ENCODE measurements at places on chromosomes 5 and 9.

- DNase-seq, result no peak
Measured at GRCh38 chr5:155406815-155407214, 393.3 kb downstream of the KIF4B start.

GRCh38 chr5:38913714-38914113, 67.9 kb downstream of the OSMR start:
- no peak for DNase-seq

GRCh38 chr5:143262393-143263174, 140.9 kb downstream of the NR3C1 start:
- no peak for DNase-seq

- no peak for DNase-seq
Measured at GRCh38 chr5:110159202-110159601, 469.5 kb downstream of the MAN2A1 start.

DNA sequence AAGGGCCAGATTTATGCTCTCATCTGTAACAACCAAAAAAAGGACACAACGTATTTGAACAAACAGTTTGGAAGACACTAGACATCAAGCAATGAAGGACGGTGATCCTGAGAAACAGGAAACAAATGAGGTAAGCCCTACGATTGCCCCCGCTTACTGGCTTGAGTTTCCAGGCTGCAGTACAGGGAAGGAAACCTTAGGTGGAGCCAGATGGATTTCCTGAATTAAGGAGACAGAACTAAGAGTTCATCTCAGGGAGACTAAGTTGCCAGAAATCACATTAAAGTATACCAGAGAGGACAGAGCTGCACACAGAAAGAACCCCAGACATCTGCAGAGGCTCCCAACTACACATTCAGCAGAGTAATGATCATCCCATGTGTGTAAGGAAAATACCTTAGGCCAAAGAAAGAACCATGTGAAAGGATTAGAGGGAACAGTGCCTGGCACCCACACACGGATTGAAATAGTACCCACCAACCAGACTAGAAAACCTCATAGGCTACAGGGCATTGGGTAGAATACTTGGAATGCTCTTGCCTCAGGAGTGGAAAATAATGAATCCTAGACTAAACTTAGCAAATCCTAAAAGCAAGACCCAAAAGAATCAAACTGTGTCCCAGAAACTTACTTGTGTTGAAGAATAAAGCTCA, 99.3 kb upstream of the NIPBL start:
- DNase-seq, result no peak

DNA sequence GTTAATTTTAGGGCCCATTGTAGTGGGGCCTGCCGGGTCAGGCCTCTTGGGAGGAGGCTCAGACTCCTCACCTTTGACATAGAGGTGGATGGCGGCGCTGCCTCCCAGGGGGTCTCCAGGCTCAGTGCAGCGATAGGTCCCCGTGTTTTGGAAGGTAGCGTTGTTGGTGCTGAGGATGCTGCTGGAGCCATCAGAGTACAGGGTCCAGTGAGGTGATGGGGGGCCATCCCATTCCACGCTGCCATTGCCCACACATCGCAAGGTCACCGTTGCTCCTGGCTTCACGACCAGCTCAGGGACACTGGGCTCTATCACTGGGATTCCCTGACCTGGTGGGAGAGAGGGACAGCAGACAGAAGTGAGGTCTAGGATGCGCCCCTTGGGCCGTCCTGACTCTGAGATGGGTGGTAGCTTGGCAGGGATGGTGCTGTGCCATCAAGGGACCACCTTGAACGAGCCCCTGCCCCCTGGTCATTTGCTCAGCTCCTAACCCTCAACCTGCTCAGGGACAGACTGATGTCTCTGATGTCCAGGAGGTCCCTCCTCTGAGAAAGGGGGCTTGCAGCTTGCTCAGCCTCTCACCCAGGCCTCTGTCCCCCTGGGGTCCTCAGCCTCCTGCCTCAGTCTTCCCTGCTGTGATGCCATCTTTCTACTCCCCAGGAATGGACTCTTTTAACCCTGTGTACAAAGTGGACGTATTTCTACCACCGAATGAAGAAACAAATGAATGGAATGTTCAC, 5.5 kb downstream of the CSF1R start:
- peak; percentile 54 for DNase-seq
